Keratinocyte (primary cell): ENCODE measurements at places on chromosomes 11 and 22.

GRCh38 chr22:34879001-34879400, 187.0 kb upstream of the ISX start:
- H3K4me1 ChIP-seq: peaks cover 2% of the 10 kb centered on the region
- H3K27ac ChIP-seq: no peak overlapping the region
- DNase-seq: peak; percentile 45
- no peak overlapping the region for H3K4me3 ChIP-seq

DNA sequence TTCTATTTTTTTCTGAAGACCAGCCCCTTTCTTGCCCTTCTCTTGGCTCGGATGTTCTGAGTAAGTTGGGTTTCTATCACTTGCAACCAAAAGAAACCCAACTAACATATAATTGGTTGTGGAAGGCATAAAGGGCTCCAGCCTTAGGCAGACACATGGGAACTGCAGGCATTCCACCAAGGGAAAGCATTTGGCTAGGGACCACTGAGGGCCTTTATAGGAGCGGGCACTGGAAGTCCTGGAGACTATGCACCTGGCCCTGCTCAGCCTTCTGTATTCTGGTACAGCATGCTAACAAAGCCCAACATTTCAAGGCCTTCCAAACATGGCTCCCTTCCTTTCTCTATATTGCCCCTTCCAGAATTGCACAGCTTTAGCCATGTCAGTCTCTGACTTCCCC, 17.6 kb upstream of the LMO1 start:
- no peak overlapping the region for H3K4me3 ChIP-seq
- peaks cover 11% of the 10 kb centered on the region for H3K4me1 ChIP-seq
- no peak overlapping the region for H3K27ac ChIP-seq
- H3K27me3 ChIP-seq: peaks cover 10% of the 10 kb centered on the region
- no peaks in the 10 kb centered on the region for H3K36me3 ChIP-seq

GRCh38 chr11:129853518-129854231, 38.0 kb downstream of the TMEM45B start:
- peak overlapping the region; percentile 96 for H3K27ac ChIP-seq
- no peaks in the 10 kb centered on the region for H3K27me3 ChIP-seq
- H3K4me3 ChIP-seq: no peak overlapping the region
- H3K4me1 ChIP-seq: peaks cover 31% of the 10 kb centered on the region
- DNase-seq: peak; percentile 64

GRCh38 chr11:8168485-8169257, at the start of gene RIC3:
Gene RIC3 (minus strand): TSS chr11:8169025. CDS start chr11:8168989, 36 bp downstream.
- H3K27me3 ChIP-seq: peaks cover 18% of the 10 kb centered on the region
- DNase-seq: no peak
- H3K36me3 ChIP-seq: no peaks in the 10 kb centered on the region

GRCh38 chr11:19176629-19177186, 25.1 kb downstream of the CSRP3 start:
- H3K36me3 ChIP-seq: peaks cover 4% of the 10 kb centered on the region
- H3K27ac ChIP-seq: no peak overlapping the region
- H3K4me1 ChIP-seq: no peaks in the 10 kb centered on the region

GRCh38 chr11:12755510-12756453, 81.6 kb downstream of the TEAD1 start:
- H3K27me3 ChIP-seq: no peaks in the 10 kb centered on the region
- peak overlapping the region; percentile 51 for H3K27ac ChIP-seq
- H3K4me1 ChIP-seq: peaks cover 36% of the 10 kb centered on the region
- DNase-seq: no peak
- no peak overlapping the region for H3K4me3 ChIP-seq
- peaks cover 3% of the 10 kb centered on the region for H3K36me3 ChIP-seq

DNA sequence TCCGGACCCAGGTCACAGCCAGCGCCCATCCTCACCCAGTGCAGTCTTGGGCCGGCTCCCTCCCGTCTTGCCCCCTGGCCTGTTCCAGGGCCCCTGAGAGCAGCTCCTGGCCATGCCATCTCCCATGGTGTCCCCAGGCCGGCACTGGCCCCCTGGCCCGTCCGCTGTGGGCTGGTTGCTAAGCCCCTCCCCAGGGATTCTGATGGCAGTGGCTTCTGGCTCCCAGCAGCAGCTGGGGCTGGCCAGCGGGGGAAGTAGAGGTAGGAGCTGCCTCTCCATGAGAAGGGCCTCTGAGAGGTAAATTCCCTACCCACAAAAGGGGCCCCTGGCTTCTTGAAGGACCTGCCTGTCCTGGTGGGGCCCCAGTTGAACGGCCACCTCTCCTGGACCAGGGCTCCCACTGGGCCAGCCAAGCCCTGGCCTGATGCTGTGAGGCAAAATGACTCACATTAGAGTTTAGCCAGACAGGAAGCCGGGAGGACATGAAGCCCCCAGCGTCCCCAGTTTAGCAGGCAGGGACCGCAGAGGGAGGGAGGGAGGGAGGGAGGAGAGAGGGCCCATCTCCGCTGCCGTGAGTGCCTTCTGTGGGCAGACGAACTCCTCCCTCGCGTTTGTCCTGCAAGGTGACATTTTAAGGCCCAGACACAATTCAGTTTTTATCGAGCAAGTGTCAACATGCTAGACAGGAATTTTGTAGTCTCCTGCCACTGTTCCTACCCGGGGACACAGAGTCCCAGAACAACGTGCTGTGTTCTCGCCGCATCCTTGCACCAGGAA, 32.9 kb upstream of the GAL start:
- H3K27ac ChIP-seq: no peak overlapping the region
- peaks cover 15% of the 10 kb centered on the region for H3K27me3 ChIP-seq
- H3K4me3 ChIP-seq: no peak overlapping the region
- no peaks in the 10 kb centered on the region for H3K36me3 ChIP-seq
- no peak for DNase-seq
- H3K4me1 ChIP-seq: peaks cover 3% of the 10 kb centered on the region

DNA sequence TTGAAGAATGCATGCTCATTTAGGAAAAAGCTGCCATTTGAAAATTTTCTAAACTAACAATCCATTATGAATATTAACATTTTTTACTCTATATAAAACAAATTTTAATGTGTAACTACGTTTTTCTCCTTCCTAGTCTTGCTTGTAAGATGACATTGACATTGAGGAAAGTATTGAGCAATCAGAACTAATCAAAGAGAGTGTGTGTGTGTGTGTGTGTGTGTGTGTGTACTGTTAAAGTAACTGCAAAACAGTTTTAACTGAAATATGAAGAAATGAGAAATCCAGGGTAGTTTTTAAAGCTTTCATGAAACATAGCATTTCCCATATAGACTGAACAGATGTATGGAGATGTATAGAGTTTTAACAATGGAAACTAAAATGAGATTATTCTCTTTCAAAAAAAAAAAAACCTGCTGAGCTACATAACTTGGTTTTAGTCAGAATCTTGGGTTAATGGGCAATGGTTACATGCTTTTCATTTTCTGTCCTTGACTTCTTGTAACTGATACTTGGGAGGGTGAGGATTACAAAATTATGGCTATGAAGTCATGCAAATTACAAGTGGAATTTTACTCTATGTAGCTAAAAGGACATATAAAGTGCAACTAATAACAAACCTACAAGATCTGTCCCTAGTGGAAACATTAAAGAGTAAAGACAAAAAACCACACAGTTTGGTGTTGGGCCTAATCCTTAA, 2.0 kb downstream of the PDGFD start:
- H3K36me3 ChIP-seq: no peaks in the 10 kb centered on the region
- DNase-seq: no peak
- peaks cover 4% of the 10 kb centered on the region for H3K4me1 ChIP-seq
- H3K27ac ChIP-seq: no peak overlapping the region
- H3K4me3 ChIP-seq: no peak overlapping the region
- no peaks in the 10 kb centered on the region for H3K27me3 ChIP-seq

DNA sequence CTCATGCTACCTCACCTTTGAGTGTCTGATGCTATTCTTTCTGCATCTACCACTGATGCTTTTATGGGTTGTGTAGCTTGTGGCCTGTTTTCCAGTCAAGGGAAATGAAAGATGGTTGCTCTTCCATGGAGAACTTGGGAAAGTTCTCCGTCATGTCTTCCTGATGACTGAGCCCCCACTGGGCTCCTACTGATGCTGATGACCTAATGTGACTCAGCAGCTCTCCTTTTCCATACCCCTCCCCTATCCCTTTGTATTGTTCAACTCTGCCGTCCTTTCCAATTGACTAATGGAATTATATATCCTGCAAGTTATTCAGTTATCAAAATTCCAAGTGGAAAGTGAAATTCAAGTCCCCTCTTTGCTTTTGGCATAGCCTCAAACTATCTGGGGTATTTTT, 44.7 kb downstream of the REXO2 start:
- no peak overlapping the region for H3K27ac ChIP-seq
- no peak overlapping the region for H3K4me3 ChIP-seq
- no peaks in the 10 kb centered on the region for H3K4me1 ChIP-seq

DNA sequence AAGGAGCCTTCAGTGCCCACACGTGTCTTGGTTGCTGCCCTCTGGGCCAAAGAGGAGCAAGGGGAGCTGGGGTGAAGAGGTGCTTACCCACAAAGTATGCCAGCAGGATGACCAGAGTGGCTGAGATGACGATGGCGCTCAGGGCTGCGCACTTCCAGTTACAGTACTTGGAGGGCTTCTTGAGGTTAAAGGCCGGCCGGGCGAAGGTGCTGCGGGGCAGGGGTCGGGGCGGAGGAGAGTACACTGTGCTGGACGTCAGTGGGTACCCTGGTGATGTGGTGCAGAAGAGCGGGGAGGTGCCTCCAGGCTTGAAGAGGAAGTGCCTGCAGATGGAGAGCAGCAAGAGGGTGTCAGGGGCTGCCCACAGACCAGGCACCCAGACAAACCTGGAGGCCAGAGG, 315.0 kb upstream of the NARS2 start:
- H3K4me3 ChIP-seq: no peak overlapping the region
- peaks cover 5% of the 10 kb centered on the region for H3K36me3 ChIP-seq
- no peak for DNase-seq

- H3K4me1 ChIP-seq: peaks cover 2% of the 10 kb centered on the region
- DNase-seq: no peak
- H3K27me3 ChIP-seq: no peaks in the 10 kb centered on the region
- no peak overlapping the region for H3K27ac ChIP-seq
- H3K4me3 ChIP-seq: no peak overlapping the region
- no peaks in the 10 kb centered on the region for H3K36me3 ChIP-seq
These were observed 15.1 kb upstream of the SMIM38 start for GRCh38 chr11:69140635-69141034.

DNA sequence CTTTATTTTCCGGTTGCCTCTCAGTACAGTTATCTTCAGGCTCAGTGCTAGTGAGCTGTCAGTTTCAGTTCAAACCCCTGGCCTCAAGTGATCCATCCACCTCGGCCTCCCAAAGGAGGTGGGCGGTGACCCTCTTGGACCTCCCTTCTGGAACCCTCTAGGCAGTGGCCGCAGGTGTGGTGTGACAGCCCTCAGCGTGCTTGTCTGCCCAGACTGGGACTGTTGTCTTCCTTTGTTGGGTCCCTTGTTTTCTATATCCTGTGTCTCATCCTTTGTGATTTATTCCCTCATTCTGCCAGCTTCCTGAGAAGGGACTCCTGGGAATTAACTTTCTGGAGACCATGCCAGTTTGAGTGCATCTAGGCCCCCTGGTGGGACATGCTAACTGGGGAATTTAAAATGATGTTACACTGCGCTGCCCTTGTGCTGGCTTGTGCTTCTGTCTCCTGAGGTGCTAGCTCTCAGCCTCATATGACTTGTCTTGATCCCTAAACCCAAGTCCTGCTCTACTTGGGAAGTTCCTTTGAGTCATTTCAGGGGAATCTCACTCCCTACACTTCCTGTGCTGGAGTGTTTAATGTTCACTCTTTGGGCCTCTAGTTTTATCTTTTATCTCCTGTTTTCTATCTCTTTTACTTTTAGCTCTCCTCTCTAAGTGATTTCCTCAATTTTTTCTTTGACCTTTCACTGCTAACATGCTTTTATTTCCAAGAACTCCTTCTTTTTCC, 19.4 kb downstream of the MED15 start:
- H3K4me3 ChIP-seq: peak overlapping the region; percentile 22
- H3K27me3 ChIP-seq: no peaks in the 10 kb centered on the region
- no peak for DNase-seq
- peaks cover 15% of the 10 kb centered on the region for H3K36me3 ChIP-seq
- H3K27ac ChIP-seq: peak overlapping the region; percentile 80

DNA sequence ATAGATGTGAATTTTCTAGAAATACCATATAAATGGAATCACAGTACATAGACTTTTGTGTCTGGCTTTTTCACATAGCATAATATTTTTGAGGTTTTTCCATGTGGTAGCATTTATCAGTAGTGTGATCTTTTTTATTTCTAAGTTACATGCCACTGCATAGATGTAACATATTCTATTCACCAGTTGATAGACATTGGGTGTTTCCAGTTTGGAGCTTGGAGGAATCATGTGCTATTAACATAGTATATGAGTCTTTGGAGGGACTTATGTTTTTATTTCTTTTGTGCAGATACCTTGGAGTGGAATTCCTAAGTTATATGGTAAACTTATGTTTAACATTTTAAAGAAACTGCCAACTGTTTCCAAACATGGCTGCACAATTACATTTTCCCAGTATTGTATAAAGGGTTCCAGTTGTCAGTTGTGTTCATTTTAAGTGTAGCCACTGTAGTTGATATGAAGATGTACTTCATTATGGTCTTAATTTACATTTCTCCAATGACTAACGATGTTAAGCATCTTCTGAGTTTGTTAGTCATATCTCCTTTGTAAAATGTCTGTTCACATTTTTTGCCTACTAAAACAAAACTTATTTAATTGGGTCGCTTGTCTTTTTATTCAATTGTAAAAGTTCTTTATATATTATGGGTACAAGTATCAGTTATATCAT, 145.7 kb upstream of the TRPC6 start:
- no peak for DNase-seq
- H3K27me3 ChIP-seq: no peaks in the 10 kb centered on the region
- no peak overlapping the region for H3K27ac ChIP-seq
- no peak overlapping the region for H3K4me3 ChIP-seq
- H3K4me1 ChIP-seq: no peaks in the 10 kb centered on the region
- H3K36me3 ChIP-seq: no peaks in the 10 kb centered on the region

DNA sequence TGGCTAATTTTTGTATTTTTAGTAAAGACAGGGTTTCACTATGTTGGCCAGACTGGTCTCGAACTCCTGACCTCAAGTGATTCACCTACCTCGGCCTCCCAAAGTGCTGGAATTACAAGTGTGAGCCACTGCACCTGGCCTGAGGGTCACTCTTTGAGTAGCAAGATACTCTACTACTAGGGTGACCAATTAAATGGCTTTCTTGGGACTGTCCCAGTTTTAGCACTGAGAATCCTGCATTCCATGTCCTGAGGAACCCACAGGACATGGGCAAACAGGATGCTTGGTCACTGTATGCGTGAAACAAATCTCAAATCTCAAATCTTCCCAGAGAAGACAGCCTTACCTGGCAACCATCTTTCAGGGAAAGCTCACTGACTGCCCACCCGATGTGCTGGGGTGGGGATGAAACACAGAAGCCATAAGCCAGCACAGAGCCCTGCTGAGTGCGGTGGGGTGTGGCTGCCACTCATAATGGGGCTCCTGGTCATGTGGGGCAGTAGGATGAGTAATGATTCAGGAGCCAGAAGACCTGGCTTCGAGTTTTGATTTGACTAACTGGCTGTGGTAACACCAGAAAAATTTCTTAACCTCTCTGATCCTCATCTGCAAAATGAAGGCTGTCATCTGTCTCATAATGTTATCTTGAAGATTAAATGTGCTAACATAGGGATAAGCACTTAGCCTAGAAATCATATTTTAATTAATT, 11.5 kb downstream of the CLMP start:
- H3K4me1 ChIP-seq: peaks cover 45% of the 10 kb centered on the region
- H3K4me3 ChIP-seq: no peak overlapping the region
- DNase-seq: no peak
- no peak overlapping the region for H3K27ac ChIP-seq
